Stimulated activated CD4-positive, alpha-beta T cell treated with anti-CD3 and anti-CD28 coated beads, TNF-alpha, amount 100 ng/mL, for 1 hour (primary cell): ENCODE measurements at places on chromosomes 5 and 9.
A peak's percentile ranks its signal among the peaks of the same experiment; 100 is the strongest.

- no peak for DNase-seq
Measured at GRCh38 chr9:8825585-8826147, 1026.1 kb upstream of the DMAC1 start.

- no peak for DNase-seq
Measured at GRCh38 chr9:72401396-72401795, 36.4 kb upstream of the ZFAND5 start.

- no peak for DNase-seq
Measured at GRCh38 chr9:36119476-36119875, 17.1 kb upstream of the GLIPR2 start.

GRCh38 chr9:115004545-115004944 is 74.2 kb upstream of the TNFSF8 start:
- DNase-seq = no peak

- DNase-seq = no peak
Measured at GRCh38 chr5:122421374-122422079, 109.5 kb downstream of the SNCAIP start.

- no peak for DNase-seq
Measured at GRCh38 chr9:96209407-96210271, 92.3 kb downstream of the HSD17B3 start.

DNA sequence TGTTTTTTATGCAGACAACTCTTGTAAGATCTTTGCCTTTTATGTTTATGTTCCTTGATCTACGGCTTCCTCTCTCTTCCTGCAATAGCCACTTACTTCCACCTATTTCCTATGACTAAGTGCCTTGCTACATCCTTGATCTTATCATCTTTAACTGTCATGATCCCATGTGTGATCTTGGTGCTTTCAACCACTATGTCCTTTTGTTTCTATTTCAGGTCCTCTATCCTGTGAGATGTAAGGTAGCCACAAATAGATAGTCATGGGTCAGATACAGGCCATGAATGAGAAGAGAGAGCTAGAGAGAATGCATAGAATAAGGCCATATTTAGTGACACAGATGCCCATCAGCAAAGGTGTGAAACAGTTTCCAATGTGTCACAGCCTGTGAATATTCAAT is 243.6 kb upstream of the HAPLN1 start:
- no peak for DNase-seq

- DNase-seq = no peak
Measured at GRCh38 chr9:3879726-3880505, 354.1 kb upstream of the RFX3 start.

DNA sequence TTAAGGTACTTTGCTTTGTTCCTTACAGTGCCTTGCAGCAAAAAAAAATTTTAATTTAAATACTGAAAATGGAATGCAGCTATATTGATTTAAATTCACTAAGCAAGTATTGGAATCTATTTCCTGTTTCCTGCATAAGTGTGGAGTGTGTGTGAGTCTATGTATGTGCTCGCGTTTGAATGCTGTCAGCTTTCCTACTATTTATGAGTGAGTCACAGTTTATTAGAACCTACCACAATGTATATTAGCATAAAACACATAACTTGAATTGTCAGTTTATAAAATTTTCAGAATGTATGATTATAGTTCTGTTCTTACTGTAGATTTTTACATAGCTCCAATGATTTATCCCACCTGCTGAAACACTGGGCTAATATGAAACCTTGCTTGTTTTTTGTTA is 302.1 kb downstream of the NR2F1-AS1 start:
- no peak for DNase-seq

DNA sequence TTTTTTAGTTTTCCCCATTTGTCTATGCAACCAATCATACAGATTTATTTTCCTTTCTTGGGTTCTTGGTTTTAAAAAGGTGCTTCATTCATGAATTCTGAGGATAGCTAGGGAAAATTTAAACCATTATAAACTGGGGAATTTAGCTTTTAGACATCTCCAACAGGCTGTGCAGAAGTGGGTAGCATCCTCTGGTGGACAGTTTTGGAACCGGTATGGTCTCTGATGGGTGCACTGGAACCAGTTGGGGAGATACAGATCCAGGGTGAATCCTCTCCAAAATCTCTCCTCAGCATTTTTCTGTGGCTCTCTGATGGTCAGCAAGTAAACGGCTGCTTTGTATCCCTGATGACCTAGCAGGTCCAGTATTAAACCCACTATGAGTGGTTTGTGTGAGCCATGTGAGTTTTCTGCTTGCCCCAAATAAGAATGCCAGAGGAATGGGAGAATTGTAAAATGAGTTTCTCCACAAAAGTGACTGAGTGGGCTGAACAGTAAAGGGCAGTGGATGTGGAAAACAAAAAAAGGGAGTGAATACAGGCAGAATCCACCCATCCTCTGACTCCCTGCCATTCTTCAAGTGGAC is 9.1 kb upstream of the DNAJC25 start:
- no peak for DNase-seq

DNA sequence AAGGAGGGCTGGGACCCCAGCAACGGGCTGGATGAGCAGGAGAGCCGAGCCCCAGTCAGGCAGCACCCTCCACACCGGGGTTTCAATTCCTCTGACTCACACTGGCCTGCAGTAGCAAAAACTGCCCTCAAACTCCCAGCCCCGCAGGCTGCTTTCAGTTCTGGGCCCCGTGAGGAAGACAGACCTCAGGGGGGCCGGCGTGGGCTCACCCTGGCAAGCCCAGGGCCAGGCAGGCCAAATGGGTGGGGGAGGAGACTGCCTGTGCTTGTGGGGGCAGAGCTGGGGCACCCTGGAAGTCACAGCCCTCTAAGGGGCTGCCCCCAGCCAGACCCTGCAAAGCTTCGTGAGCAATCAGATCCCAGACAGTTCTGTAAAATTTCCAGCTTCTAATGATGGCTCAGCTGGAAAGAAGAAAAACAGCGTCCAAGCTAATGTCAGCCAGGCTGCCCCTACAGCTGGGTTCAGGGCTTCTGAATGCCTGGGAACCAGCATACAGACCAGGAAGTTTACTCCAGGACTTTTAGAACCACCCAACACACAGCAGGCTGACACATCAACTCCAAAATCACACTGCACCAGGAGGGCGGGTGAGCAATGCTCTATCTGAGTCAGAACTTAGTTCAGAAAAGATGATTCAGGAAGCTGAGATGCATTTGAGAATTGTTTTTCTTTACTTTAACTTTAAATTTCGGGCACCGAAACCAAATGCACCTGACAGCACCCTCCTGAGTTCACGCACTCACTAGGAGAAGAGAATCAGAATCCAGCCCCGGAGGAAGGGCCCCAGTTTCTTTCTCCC is 34.7 kb downstream of the LPCAT1 start:
- no peak for DNase-seq

DNA sequence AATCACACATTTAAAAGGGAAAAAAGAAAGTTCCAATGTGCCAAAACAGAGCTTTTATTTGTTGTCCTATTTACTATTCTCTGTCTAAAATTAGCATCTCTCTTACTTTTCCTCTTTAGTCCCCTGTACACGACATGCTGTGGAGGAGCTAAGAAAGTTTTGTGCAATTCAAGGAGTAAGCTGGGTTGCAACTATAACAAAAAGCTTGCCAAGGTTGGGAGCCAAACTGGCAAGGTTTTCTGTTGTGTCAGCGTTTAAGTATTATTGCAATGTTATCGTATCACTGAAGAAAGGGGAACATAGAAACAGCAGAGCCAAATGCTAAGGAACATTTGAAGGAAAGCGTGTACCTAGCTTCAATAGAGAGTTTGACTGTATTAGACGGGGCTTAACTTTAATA is 680.8 kb downstream of the CETN3 start:
- DNase-seq = no peak

- no peak for DNase-seq
Measured at GRCh38 chr9:118362123-118362522, 657.9 kb downstream of the TLR4 start.

DNA sequence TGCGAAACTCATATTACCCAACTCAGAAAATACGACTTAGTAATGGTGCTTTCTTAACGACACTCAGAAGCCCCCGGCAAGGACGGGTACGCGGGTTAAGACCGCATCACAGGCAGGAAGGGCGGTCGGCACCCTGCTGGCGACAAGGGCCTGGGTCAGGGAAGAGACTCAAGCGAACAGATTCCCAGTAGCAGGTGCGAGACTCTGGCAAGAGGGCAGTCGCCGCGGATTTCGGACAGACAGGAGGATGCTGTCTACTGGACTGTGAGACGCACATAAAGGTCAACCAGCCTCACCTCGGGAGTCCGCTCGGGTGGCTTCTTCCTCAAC is 398 bp downstream of the RAPGEF6 start:
- peak; percentile 10 for DNase-seq

DNA sequence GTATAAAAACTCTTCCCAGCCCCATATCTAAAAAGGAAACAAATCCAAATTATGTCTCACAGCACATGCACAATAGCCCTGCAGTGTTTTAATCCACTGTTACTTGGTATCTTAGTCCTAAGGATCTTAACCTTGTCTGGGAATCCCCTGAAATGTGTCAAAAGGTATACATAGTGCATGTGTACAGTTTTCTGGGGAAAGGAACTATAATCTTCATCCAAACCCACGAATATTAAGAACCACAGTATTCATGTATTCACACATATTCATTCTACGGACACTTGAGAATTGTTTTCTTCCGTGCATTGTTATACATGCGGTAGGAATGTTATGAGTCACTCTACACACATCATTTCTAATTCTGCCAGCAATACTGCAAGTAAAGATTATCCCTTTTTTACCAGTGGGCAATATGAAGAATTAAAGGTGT is 47.8 kb upstream of the SNX2 start:
- no peak for DNase-seq

GRCh38 chr9:28389411-28389810 is 816.1 kb upstream of the C9orf72 start:
- DNase-seq = no peak

DNA sequence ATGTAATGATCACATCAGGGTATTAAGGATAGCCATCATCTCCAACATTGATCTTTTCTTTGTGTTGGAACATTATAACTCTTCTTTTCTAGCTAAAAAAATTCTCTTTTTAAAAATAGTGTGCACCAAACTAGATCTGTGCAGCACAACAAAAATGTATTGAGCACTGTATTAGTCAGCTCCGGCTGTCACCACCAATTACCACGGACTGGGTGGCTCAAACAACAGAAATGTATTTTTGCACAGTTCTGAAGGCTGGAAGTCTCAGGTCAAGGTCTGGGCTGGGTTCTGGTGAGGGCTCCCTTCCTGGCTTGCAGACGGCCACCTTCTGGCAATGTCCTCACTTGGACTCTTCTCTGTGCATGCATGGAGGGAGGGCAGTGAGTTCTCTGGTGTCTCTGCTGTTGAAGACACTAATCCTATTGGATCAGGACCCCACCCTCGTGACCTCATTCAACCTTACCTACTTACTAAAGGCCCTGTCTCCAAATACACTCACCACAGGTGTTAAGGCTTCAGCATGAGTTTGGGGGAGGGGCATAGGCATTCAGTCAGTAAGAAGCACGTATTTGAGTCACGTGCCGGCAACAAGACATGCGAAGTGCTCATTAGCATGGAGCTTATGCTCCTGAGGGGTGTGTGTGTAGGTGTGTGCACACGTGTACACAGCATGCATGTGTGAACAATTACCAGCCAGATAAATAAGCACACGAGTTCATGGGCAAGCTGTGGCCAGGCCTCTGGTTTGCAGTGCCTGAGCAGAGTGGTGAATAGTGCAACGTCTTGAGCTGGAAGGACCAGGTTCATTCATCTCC is 89.4 kb upstream of the SH3PXD2B start:
- DNase-seq = no peak

- no peak for DNase-seq
Measured at GRCh38 chr5:763998-764781, 20.3 kb downstream of the ZDHHC11B start.

DNA sequence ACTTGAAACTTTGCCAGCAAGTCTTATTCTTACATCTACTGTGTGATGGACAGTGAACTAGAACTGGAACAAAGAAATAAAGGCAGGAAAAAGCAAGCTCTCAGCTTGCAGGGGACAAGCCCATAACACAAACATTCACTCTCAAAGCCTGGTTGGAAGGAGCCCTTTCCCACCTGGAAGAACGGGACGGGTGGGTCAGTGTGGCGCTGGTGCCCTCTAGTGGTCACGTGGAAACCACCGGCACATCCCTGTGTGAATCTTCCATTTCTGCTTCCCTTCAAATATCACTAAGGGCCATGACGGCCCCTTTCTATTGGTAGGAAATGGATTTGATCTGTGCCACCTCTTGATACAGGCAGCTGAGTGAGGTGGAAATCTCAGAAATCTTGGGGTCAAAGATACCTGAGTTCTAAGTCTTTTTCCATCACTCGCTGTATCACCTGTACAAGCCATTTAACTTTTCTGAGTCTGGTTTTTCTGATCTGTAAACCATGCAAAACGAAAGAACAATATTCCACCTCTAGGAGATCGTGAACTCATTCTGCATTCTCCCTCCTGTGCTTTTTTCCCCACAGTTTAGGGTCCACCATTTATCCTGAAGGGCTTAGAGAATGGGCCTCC is 211.6 kb downstream of the MSX2 start:
- peak; percentile 10 for DNase-seq

DNA sequence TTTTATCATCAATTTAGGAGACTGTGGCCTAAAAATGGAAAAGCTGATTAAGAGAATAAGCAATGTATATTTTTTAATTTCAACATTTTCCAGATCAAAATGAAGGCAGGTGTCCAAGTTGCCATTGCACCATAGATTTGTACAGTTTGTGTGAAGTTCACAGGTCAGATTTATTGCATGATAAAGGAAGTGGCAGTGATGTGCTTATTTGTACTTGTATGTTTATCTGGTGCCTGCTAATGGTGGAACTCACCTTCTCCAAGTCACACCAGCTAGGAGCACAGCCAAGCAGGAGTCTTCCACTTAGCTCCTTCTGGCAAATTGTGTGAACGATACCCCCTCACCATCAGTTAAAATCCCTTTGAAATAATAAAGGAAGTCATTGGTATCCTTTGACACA is 37.8 kb upstream of the ANKRD31 start:
- no peak for DNase-seq

DNA sequence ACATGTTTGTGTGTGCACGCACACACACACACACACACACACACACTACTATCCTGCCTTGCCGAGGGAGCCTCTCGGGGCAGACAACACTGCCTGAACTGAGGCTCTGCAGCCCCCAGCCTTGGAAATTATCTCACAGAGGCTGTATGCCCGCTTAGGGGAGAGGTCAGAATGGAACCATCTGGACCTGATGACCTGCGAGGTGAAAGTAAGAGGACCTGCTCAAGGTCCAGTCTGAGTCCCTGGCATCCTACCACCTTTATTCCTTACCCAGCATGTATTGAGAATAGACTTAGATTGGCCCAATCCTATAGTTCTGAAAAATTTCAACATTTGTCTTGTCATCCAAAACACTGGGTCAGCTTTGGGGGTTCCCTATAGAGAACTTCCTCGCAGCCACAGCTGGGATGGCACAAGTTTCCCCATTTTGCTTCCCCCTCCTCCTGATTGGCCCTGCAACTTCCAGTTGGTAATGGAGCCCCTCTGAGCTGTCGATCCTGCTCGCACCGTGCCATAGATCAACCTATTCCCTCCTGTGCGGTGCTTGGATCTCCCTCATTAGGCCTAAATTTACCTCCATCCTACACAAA is 10.2 kb downstream of the MVB12B start:
- DNase-seq = no peak

GRCh38 chr5:94815313-94816039 is 197.0 kb downstream of the SLF1 start:
- DNase-seq = no peak
